ENCODE measurements at places on chromosomes 16 and 17.

DNA sequence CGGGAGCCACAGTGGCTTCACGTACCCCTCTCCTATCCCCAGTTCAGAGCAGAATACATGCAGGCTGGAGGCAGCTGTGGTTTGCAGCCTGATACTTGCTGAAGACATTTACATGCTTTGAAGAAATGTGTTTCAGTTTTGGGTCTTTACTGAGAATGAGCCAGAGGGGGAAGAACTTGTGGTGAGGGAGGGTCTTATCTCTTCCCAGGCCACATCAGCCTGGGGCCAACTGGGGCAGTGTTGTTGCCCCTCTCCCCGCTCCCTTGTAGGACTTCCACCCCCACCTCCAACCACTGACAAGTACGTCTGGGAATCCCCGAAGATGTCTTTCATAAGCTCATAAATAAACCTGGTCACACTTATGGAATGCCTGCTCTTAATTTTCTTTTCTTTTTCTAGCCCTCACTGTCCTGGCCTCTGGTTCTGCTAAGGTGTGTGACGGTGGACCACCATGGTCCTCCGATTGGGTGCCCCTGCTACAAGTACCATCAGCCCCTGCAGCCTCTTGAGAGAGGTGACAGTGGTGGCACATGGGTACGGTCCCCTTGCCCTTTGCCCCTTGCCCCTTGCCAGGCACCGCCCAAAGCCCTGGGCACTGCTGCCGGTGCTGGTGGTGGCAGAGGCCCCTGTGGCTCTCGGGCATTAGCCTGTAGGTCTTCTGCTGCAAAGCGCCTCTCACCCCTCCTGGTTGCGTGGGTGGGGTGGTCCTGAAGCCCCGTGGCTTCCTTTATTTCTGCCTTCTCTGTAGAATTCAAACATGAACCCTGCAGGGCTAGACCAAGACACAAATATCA is 144.8 kb upstream of the RPH3AL start:
- no peak for DNase-seq

DNA sequence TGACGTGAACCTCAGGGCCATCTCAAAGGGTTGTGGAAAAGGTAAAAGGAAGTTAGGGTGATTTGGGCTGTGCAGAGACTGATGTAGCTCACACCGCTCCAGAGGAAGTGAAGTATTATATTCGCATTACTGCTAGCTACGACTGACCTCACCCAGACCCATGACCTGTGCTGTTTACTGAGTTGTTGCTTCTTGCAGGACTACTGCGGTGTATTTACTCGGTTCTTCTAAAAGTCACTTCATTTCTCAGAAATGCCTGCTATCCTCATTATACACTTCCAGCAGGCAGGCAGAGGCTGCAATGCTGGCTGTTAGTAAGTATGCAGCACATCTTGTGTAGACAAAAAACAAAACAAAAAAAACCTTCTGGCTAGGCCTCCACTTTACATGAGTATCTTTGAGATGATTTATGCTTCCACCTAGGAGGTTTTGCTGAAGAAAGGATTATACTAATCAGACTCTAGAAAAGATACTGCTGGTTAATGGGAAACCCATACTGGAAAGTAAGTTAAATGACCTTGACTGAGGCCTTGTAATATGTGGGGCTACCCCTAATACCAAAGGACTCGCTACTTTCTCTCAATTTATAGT is 76.0 kb downstream of the CREBBP start:
- no peak for DNase-seq

DNA sequence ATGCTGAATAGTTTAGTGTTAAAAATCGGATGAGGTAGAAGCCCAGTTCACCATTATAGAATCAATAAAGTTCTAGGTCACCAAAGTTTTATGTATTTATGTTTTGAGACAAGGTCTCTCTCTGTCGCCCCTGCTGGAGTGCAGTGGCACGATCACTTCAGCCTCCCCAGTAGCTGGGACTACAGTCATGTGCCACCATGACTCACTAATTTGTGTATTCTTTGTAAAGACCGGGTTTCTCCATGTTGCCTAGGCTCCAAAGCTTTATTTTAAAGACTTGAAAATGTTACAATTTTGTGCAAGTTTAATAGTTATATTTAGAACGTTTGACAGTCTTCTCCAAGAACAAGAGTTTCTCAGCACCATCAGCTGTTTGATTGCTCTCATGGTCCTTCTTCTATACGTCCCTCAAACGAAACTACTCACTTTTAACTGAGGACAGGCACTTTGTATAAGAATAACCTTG is 32.1 kb downstream of the NDE1 start:
- peak; percentile 14 for DNase-seq

- DNase-seq: no peak
Measured at GRCh38 chr16:23137818-23138217, 11.4 kb downstream of the USP31 start.

DNA sequence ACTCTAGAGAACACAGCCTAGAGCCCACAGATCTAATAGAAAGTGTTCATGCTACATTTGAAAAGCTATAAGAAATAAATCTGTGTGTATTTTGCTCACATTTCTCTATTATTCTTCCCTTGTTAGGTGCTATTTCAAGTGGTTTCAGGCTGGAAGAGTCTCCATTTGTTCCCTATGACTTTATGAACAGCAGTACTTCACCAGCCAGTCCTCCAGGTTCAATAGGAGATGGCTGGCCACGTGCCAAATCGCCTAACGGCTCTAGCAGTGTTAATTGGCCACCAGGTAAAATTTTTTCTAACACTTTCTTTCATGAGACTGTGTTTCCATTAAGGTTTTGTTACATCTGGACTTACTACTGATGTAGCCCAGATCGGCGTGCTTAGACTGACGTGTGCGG is 30.7 kb upstream of the SLC5A11 start:
- DNase-seq: no peak

DNA sequence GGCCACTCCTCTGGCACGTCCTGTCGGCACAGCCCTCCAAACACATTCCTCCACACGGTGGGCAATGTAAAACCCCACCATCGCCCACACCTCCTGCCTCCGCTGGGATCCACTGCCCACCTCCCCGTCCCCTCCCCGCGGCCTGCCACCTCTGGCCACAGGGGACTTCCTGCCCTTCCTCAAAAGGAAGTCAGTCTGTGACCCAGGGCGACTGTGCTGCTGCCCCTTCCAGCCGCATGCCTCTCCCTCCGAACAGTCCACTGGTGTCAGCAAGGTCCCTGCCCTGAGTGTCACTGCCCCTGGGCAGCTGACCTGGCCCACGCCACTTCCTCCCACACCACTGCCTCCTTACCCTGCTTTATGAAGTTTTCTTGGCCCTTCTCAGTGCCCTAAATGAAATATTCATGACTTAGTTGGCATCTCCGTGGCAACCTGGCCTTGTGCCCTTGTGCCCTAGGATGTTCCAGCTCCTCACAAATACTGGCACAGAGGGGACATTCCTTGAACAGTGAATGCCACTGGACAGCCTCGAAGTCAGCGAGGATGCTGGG is 2.0 kb downstream of the PLD6 start:
- DNase-seq: no peak

- no peak for DNase-seq
Measured at GRCh38 chr16:68116256-68116867, 31.2 kb downstream of the NFATC3 start.

- no peak for DNase-seq
Measured at GRCh38 chr17:43319293-43320124, 79.3 kb upstream of the ARL4D start.

GRCh38 chr17:9971991-9972390 is 66.9 kb upstream of the RCVRN start:
- DNase-seq: no peak

DNA sequence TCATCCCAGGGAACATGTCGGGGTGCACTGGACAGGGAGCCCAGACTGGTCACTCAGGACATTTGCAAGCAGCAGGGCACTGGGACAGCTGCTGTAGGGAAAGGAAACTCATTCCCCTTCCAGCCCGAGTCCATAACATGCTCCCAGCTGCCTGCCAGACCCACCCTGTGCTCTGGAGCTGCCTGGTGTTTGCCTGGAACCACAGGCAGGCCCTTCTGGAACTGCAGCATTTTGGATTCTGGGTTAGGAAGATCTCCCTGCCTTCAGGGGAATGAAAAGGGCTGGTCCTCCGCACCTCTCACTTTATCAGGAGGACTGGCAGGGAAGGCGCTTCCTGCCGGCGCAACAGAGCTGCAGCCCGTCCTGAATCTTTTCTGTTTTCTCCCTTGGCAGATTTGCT is 41.2 kb downstream of the MEAK7 start:
- no peak for DNase-seq

DNA sequence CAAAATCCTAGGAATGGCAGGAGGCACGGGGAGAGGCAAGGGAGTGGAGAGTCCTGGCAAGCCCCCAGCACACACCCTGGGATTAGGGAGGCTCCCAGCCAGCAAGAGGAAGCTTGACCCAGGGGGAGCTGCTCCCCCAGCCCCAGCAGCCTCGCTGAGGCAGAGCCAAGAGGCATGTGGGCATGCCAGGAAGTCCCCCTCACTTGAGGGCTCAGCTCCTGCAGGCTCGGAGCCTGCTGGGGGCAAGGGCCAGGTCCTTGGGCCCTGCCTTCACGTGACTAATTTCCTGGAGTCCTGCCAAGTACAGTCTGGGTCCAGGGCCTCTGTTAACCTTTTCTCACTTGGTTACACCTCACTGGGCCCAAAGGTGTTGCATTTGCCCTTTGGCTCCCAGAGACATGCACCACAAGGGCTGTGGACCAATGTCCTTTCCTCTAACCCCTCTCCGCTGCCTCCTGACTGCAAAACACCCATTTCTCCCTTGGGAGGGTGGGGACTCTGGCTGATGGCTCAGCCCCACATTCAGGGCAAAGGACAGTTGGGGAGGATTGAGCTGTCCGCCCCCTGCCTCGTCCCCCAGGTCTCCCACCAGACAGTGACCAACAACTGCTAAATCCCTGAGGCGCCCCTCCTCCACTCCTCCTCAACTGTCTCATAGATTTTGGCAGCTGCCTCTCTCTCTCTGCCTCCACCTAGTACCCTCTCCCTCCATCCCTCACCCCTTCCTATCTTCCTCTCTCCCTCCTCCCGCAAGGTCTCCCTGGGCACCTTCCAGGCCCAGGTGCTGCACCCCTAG is 4.4 kb upstream of the SLC47A2 start:
- no peak for DNase-seq

GRCh38 chr16:78399384-78399783 is 299.9 kb downstream of the WWOX start:
- DNase-seq: no peak

- DNase-seq: no peak
Measured at GRCh38 chr17:72512649-72513556, 392.1 kb downstream of the SOX9 start.

DNA sequence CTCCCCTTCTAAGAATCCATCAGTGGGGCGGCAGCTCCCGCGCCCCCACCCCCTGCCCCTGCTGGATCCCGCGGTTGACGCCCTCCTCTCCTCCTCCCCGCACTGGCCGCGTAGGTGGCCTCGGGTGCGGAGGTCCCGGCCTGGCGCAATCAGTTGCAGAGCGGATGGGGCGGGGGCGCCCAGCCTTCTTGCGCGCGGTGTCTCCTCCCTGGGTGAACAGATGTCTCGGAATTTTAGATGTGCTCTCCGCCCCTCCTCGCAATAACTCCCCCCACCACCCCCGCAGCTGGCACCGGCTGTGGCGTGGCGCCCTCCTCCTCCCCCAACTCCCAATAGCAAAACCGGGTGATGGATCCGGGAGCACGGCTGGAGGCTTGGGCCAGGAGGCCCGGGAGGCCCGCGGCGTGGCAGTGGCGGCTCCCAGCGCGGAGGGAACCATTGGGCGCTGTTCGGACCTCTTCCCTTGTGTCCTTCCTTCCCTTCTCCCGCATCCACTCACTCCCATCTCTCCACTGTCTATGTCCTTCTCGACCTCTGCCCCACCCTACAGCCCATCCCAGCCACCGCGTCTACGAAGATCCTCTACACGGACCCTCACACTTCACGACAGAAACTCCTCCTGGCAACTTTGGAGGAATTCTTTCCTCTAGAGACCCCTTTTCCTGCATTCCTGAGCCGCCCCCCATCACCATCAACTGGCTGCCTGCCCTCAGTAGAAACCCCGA is 11.0 kb downstream of the NEUROD2 start:
- no peak for DNase-seq

DNA sequence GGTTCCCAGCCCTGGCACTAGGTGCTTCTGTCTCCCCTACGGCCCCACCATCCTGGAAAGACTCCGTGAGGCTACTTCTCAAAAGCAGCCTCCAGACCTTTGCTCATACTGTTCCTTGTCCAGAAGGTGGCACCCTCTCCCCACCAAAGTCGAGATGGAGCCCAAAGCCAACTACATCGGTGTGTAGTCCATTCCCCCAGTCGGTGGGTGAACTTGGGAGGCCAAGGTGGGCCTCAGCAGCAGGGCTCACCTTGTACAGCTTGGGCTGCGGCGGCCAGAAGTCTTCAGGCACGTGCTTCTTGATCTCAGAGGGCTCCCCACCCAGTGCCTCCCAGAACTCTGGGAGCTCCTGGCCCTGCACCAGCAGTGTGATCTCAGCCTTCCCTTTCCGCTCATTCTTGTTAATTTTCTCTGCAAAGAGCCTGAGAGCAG is 10.2 kb downstream of the FLII start:
- DNase-seq: peak; percentile 50

GRCh38 chr16:15874745-15875314 is 13.6 kb downstream of the CEP20 start:
- DNase-seq: no peak

- DNase-seq: no peak
Measured at GRCh38 chr17:75144816-75145512, 9.3 kb downstream of the JPT1 start.
